ENCODE measurements at places on chromosomes 1 and 21. TPM values are rescaled to one million over a fixed set of nuclear protein-coding genes. Genes with fewer than 3 reads are reported as not detected.
A peak's percentile ranks its signal among the peaks of the same experiment; 100 is the strongest.

GRCh38 chr1:184545601-184546000 lies 158.8 kb downstream of the C1orf21 start:
- peak; percentile 52 for DNase-seq

DNA sequence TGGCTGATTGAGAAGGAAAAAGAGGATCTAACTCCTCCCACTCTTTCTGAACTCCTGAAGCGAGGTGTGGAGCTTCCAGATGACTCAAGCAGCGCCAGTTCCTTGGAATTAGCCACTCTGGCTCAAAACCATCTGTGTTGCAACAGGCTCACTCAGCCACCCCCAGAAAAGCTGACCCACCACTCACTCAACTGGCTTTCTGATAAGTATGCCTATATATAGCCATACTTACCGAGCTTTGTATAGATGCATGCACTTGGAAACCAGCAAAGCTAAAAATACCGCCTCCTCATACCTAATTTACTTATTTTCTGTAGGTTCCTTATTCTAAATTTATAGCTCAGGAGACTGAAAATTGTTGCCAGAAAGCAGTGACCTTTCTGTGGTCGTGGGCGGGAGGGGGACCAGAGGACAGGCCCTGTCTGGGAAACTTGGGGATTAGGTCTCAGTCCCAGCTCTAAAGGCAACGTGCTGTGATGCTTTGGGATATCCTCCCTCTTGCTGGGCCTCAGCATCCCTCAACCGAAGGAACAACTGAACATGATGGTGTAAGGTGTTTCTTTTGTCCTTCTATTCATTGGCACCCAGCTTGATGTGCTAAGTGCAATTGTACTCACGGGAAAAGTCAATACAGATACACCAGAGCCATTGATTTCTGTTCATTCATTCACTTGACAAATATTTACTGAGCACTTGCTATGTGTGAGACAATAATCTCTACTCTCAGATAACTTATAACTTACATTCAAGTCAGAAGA lies 65.7 kb downstream of the NENF start:
- peak; percentile 77 for DNase-seq

DNA sequence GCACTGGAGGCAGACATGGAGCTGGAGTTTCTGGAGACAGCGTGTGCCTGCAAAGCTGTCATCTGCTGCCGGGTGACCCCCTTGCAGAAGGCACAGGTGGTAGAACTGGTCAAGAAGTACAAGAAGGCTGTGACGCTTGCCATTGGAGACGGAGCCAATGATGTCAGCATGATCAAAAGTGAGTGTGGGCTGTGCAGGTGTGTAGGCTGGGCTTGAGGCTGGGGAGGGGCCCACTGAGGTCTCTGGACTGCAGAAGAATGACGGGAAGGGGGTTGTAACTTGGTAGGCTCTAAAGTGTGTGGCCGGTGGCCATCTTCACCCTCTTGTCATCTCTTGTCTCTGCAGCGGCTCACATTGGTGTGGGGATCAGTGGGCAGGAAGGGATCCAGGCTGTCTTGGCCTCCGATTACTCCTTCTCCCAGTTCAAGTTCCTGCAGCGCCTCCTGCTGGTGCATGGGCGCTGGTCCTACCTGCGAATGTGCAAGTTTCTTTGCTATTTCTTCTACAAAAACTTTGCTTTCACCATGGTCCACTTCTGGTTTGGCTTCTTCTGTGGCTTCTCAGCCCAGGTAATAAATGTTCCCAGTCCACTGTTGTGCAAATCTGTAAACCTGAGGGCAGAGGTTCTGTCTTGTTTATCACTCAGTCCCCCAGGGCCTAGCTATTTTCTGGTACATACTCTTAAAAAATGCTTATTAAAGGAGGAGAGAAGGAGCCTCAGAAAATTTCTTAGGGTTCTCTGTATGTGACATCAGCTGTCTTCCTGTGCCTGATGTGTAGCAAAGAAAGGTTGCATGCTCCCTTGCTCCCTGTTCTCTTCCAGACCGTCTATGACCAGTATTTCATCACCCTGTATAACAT lies 19.9 kb downstream of the ATP8B2 start:
- DNase-seq: peak; percentile 43

GRCh38 chr1:58660105-58660504 lies 39.8 kb downstream of the MYSM1 start:
- no peak for DNase-seq

DNA sequence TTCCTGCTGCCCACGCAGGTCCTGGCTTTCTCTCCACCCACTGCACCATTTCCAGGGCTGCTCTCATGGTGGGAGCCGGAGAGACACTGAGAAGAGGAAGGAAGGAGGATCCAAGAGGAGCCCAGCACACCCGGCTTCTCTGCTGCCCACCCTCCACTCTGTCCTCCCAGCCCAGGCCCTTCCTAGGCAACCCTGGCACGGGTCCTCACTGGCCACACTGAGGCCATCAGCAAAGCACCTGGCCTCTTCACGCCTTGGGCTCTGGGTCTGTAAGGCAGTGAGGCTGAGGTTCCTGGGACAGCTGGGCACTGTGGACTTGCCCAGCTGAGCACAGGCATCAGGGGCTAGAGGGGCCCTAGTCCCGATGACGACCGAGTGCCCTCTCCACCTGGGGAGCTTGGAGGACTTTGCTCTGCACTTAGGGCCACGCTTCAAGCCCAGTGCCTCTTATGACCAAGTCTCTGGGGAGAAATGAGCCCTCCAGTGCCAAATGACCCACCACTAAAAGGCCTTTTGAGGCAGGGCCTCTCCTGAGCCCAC lies 43.1 kb downstream of the PDE9A start:
- no peak for DNase-seq

- no peak for DNase-seq
Measured at GRCh38 chr1:55301912-55302311, 86.7 kb upstream of the USP24 start.

DNA sequence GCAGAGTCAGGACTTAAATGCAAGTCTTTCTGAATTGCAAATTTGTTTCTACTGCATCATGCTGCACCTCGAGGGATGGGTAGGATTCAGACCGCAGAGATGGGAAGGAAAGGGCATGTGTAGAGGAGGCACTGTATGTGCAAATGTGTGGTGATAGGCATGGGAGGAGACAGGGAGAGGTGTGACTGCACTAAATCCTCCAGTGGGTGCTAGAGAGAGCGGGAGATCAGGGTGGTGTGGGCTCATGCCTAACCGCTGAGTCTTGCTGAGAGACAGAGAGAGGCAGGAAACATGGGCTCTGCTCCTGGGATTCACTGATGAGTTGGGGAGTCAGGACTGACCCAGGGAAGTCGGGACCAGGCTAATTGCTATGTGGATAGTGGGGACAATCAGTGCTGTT lies 61.1 kb downstream of the PTPRU start:
- DNase-seq: no peak

DNA sequence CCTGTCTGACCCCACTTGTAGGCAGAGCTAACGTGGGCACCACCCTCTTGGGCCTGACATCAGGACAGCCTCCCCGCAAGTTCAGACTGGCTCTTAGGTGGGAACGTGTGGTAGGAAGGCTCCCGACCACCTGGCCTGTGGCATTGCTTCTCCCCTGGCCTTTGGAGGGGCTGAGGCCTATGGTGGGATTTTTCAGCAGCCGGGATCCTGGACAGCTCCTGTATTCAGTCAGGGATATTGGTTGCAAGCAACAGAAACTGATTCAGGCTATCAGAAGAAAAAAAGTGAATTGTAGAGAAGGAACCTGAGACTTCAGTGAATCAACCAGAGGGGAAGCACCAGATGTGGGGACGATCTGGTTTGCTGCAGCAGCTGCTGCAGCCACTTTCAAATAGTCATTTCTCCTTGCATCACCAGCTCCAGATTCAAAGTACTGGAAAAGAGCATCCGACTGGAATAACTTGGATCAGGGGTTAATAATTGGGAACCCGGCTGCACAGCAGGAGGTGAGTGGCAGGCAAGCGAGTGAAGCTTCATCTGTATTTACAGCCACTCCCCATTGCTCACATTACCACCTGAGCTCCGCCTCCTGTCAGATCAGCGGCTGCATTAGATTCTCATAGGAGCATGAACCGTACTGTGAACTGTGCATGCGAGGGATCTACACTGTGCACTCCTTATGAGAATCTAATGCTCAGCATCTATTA lies 5.9 kb downstream of the RNF186 start:
- no peak for DNase-seq

DNA sequence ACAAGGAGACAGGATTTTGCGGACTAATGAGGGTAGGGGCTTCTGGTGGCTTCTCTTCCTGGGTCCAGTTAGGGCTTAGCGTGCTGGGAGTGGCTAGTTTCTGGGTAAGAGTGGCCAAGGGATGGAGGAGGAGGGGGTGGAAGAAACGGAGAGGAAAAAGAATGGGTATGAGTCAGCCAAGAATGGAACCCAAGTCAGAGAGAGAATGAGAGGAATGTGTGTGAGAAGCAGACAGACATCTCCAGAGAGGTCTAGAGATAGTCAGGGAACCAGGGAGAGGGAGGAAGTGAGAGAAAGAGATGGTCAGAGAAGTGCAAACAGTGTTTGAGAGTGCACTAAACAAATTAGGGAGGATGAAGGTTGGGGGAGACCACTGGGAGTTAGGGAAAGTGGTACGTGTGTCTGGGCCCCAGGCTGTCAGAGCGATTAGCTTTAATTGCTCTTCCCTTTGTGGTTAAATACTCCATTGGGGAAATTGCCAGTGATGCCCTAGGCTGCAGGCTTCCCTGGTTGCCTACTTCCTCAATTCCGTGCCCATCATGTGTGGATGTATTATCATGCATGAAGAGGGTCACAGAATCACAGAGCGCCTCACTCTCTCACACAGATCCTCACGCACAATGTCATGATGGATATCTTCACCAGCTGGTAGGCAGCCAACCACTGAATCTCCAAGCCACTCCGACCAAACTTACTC lies 1.4 kb downstream of the PEA15 start:
- peak; percentile 71 for DNase-seq

GRCh38 chr21:44872649-44873355 lies 688 bp downstream of the PTTG1IP start:
- peak; percentile 58 for DNase-seq

- DNase-seq: no peak
Measured at GRCh38 chr1:6419804-6420453, at the start of gene HES2. TSS of gene HES2 (minus strand) at chr1:6419919. CDS start at chr1:6419820, 99 bp downstream.

- DNase-seq: no peak
Measured at GRCh38 chr1:71343686-71344416, 263.0 kb upstream of the ZRANB2 start.

GRCh38 chr1:94143173-94143808 lies 22.3 kb upstream of the ABCA4 start:
- DNase-seq: peak; percentile 42

- DNase-seq: peak; percentile 17
Measured at GRCh38 chr1:96234299-96234698, 487.3 kb upstream of the PTBP2 start.

DNA sequence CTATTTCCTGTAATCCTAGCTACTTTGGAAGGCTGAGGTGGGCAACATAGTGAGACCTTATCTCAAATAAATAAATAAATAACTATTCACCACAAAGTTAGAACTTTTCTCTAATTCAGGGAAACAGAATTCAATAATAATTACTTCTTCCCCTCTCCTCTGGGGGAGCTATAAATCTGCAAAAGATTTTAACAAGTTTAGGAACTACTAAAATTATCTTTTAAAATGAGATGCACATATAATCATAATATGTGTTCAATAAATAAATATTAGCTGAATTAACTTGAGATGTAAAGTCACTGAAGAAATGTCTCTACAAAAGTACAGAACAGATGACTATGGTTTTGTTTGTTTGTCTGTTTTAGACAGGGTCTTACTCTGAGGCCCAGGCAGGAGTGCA lies 14.1 kb downstream of the WDR47 start:
- no peak for DNase-seq

- DNase-seq: peak; percentile 41
Measured at GRCh38 chr21:27301220-27301619, 334.3 kb upstream of the ADAMTS5 start.

GRCh38 chr1:81231729-81232038 lies 569.0 kb upstream of the ADGRL2 start:
- peak; percentile 11 for DNase-seq

GRCh38 chr1:46817814-46818213 lies 19.0 kb downstream of the CYP4B1 start:
- DNase-seq: no peak

- DNase-seq: no peak
Measured at GRCh38 chr1:30411206-30411605, 312.2 kb downstream of the MATN1 start.

DNA sequence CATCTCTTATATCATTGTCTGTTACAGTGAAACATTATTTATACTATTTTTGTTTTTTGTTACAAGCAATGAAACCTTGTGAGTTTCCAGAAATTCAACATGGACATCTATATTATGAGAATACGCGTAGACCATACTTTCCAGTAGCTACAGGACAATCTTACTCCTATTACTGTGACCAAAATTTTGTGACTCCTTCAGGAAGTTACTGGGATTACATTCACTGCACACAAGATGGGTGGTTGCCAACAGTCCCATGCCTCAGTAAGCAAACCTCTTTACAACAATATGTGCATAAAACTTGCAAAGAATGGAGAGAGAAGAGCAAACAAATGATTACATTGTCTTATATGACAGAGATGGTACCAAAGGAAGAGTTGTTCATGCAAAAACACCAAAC lies 22.4 kb downstream of the CFHR4 start:
- no peak for DNase-seq

DNA sequence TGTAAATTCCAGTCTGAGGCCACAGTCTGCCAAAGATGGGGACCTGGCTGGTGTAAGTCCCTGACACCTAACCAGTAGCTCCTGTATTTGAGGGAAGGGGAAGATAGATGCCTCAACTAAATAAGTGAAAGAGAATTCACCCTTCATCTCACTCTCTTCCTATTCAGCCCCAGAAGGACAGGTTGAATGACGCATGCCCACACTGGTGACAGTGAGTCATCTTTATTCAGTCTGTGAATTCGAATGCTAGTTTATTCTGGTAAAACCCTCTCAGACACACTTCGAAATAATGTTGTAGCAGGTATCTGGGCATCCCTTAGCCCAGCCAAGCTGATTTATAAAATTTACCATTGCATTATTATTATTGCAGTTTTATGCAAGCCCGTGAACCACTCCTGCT lies 617.0 kb upstream of the PRMT6 start:
- no peak for DNase-seq

The IFI44 gene
- 4.7 TPM for total RNA-seq

The RASAL2 gene
- 40.6 TPM for total RNA-seq

The HCRTR1 gene
- total RNA-seq: under 0.01 TPM

The CFAP107 gene
- total RNA-seq: not detected

The C1orf226 gene
- under 0.01 TPM for total RNA-seq

The CLCA4 gene
- not detected for total RNA-seq

The ZYG11A gene
- 1.7 TPM for total RNA-seq

The TMOD4 gene
- total RNA-seq: not detected

Data from fibroblast of villous mesenchyme (primary cell).